ENCODE measurements at places on chromosomes 3 and 15. TPM values are rescaled to one million over a fixed set of nuclear protein-coding genes. Genes with fewer than 3 reads are reported as not detected.
A peak's percentile ranks its signal among the peaks of the same experiment; 100 is the strongest.

Gene GPR176
- 35.4 TPM for total RNA-seq

Gene SENP2
- 20.8 TPM for total RNA-seq

Gene PAQR5
- 10.1 TPM for total RNA-seq

Gene EXOG
- 8.3 TPM for total RNA-seq

Gene EFCC1
- not detected for total RNA-seq

Gene PROK2
- not detected for total RNA-seq

Gene DUT
- total RNA-seq = 168 TPM

Gene GHSR
- not detected for total RNA-seq

Gene HRH1
- total RNA-seq = 7.3 TPM

Gene INO80
- total RNA-seq = 27.3 TPM

Gene TTLL13
- total RNA-seq = not detected

DNA sequence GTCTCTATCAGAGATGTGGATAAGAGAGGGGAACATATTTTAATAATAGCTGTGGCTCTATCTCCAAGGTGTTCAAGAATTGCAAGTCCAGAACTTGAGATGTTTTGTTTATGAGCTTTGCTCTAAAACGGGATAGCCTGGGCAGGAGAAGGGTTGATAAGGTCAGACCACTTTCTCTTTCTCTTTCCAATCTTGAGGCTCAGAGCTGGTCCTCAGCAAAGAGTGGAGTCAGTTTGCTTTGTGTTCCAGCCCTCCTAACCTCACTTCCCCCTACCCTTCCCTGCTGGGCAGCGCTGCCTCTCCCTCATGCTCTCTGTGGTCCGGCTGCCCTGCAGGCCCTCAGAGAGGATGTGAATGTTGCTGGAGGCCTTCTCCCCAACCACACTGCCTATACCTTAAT lies 13.8 kb downstream of the KLHL6 start:
- no peak for DNase-seq

DNA sequence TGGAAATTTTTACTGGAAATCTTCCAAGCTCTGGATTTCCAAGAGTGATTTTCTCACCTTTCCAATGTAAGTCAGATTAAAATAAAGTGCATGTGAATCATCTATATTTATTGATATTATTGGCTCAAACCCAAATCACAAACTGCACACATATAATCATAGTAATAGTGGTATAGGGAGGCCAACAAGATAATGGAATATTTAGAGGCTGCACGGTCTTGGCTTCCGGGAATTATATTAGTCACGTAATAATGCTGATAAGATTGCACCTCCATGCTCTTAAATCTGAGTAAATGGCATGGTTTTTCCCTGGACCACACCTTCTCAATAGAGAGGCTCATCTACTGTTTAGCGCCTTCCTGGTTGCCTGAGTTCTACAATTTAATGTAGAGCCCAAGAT lies 567.1 kb upstream of the NR2F2 start:
- no peak for DNase-seq

- no peak for DNase-seq
These were observed 199.4 kb upstream of the NR2E3 start for GRCh38 chr15:71610728-71611552.

DNA sequence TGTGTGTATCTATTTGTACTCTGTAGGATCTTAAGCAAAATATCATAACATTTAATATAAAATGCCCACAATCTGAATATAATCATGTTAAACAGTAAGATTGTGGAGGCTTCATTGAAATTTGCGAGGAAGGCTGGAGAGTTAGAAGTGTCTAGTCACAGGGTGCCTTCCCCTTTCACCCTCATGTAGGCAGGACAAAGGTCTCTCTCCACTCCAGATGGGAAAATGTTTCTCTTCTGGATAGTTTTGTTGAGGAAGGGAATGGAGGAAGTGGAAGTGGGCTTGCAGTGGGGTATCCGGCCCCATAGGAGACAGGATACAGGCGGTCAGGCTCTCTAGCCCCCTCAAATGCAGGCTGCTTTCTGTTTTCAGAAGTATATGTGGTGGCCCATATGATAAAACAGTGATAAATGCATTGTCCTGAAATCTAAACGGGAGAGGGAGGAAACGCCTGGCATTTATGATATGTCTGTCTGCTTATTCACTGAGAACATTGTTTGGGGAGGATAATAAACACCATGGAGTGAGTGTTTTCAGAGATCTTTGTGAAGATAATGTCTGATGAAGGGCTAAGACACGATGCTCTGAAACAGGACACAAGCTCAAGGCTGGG lies 13.3 kb upstream of the MYZAP start:
- no peak for DNase-seq

GRCh38 chr3:101858464-101859030 lies 9.2 kb downstream of the NFKBIZ start:
- no peak for DNase-seq

DNA sequence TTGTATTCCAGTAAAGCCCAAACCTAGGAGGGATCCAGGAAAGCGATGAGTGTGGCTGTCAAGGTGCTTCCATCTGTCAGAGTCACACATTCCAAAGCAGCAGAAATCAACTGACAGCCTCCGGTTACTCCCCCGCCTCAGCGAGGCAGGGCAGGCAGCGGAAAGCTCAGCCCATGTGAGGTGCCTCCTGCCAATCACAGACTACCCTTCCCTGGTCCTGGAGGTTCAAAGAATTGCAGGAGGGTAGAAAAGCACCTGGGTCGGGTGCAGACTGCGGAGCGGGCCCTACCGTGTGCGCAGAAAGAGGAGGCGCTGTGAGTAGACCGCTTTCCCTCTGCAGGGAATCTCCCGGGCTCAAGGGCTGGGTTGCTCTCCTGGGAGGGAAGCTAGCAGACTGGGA lies at the start of gene UPK1B:
TSS of gene UPK1B (plus strand) at position 274 of the 400 bp plus-strand sequence. CDS start 13,144 bp downstream, outside the sequence.
- DNase-seq = no peak

DNA sequence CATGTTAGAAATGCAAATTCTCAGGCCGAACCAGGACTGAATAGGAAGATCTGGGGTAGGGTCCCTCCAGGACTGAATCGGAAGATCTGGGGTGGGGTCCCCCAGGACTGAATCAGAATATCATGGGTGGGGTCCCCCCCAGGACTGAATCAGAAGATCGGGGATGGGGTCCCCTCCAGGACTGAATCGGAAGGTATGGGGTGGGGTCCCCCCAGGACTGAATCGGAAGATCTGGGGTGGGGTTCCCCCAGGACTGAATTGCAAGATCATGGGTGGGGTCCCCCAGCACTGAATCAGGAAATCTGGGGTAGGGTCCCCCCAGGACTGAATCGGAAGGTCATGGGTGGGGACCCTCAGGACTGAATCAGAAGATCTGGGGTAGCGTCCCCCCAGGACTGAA lies 48.2 kb upstream of the TNK2 start:
- DNase-seq = no peak

DNA sequence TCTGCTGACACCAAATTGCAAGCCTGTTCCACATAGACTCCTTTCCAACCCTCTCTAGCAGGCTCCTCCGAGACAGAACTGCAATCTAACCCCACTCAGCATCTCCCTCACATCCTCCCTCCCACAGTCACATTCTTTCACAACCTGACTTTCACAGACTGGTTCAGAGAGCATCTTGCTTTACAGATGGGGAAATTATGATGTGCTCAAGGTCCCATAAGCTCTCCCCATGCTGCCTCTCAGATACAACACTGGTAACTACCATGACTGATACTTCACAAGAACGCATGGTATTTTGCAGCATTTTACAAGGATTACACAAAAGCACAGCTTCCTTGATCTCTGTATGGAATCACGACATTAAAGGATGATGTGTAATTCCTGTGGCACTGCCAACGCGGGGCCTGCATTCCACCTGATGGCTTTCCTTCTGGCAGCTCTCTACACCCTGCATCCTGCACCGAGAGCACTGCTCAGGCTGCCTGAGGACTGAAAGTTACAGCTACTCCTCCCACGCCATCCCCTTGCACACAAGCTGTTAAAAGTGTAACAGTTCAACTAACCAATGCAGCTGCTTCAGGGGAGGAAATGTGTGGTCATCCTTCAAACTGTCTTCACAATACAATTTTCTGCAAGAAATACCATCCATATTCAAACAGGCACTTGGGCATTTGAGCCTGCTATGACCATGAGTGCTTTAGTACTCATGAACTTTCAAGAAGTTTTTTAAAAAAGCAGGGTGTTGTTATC lies 27.6 kb downstream of the TBC1D2B start:
- no peak for DNase-seq

GRCh38 chr3:101898039-101898438 lies 48.7 kb downstream of the NFKBIZ start:
- DNase-seq = no peak

DNA sequence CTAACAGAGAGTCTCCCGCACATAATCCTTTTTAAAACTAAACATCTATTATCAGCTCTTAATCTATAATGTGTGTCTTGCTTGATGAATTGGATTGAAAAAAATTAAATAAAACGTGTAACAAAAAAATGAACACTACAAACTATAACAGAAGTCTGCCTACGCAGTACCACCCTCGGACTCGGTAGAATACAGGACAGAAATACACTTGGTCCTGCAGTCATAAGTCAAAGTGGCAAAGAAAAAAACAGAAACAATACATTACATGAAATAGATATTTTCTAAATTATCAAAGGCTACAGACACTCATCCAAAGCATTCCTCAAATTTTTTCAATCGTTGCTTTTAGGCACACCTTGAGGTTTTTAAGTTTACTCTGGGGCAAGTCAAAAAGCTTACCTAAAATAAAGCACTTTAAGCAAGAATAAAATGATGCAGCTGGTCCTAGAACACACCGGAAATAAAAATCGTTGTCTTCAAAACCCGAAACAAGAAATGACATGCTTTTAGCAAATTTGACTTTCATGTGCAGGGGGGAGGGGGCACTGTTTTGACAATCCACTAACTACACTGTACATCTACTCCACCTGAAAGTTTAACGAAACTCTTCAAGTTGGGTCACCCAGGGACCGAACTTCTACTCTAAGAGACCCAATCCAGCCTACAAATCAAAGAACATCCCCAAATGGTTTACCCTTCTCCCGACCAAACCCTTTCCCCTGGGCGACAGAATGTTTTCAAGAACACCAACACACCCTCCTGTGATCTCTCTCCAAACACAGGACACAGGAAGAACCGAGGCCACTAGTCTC lies 1.3 kb downstream of the ADAM10 start:
- no peak for DNase-seq

- DNase-seq = no peak
These were observed 341.0 kb upstream of the RASGRP1 start for GRCh38 chr15:38905632-38906031.

- no peak for DNase-seq
These were observed 1.7 kb downstream of the KNL1 start for GRCh38 chr15:40595773-40596172.

DNA sequence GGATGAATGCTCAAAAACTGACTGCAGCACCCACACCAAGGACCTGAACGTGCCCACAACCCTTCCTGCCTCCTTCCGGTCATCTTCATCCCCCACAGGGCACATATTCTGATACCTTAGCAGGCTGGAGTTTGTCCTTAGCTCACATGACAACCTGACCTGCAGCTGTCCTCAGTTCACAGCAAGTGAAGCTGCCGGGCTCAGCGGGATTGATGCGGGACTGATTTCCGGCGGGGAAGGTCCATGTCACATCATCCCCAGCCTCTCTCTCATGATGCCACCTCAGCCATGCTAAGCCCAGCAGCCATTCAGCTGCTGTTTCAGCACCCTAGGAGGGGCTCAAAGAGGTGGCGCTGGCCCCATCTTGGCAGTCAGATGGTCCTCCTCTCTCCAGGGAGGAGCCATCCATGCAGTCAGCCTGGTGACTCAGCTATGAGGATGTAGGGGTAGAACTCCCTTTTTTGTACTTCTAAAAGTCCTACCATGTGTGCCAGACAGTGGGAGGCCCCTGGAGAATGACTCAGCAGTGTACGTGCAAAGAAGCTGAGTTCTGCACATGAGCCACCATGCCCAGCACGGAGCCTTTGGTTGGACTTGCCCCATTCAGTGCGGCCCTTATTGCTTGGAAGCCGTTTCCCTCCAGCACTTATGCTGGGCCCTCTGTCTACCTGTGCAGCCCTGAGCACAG lies 9.5 kb downstream of the CA12 start:
- DNase-seq = peak; percentile 83

- peak; percentile 19 for DNase-seq
These were observed 18.3 kb upstream of the SEMA3F start for GRCh38 chr3:50136714-50137405.

- DNase-seq = no peak
These were observed 373.1 kb upstream of the WNT5A start for GRCh38 chr3:55860049-55860721.

- no peak for DNase-seq
These were observed at the start of gene NUP210 for GRCh38 chr3:13420045-13420830. NUP210 (minus strand) TSS chr3:13420322; CDS start chr3:13420226, 96 bp downstream.

GRCh38 chr15:93206893-93207292 lies 117.9 kb upstream of the RGMA start:
- DNase-seq = no peak

- no peak for DNase-seq
These were observed 83.8 kb downstream of the APBA2 start for GRCh38 chr15:28969511-28970085.

GRCh38 chr3:156253150-156253549 lies 132.8 kb downstream of the KCNAB1 start:
- DNase-seq = no peak

DNA sequence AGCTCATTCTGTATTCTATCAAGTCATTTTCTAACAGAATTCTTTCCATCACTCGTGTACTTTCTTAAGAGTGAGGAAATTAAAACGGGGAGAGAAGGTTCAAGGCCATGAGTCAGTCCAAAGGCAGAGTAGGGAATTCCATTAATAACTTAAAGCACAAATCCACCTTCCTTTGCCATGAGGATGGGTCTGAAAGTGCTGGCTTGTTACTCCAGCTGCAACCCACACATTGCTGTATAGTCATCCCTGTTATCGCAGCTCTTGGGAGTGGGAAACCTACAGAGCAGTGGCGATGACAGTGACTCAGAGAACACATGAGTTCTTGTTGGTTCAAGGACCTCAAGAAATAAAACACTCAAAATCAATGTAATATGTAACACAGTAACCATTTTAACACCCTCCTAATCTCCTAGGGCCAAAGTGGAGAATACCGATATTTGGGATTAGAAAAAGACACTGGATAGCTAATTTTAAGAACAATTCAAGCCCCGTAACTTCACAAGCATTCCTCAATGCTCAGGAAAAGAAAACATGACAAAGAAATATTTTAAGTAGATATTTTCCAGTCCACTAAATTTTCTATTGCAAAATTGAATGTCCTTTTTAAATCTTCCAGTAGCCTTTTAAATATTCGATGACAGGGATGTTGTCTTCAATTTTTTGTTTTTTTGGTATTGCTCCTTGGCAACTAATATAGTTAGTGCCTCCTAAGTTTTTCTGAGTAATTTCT lies 179.9 kb upstream of the THBS1 start:
- DNase-seq = no peak

GRCh38 chr3:82508-82907 lies 114.1 kb upstream of the CHL1 start:
- no peak for DNase-seq

All from epithelial cell of proximal tubule (primary cell).